Heart right ventricle (tissue), 16 donors: ENCODE measurements at places on chromosomes 11 and 22. TPM values are rescaled to one million over a fixed set of nuclear protein-coding genes. Genes with fewer than 3 reads are reported as not detected.

DNA sequence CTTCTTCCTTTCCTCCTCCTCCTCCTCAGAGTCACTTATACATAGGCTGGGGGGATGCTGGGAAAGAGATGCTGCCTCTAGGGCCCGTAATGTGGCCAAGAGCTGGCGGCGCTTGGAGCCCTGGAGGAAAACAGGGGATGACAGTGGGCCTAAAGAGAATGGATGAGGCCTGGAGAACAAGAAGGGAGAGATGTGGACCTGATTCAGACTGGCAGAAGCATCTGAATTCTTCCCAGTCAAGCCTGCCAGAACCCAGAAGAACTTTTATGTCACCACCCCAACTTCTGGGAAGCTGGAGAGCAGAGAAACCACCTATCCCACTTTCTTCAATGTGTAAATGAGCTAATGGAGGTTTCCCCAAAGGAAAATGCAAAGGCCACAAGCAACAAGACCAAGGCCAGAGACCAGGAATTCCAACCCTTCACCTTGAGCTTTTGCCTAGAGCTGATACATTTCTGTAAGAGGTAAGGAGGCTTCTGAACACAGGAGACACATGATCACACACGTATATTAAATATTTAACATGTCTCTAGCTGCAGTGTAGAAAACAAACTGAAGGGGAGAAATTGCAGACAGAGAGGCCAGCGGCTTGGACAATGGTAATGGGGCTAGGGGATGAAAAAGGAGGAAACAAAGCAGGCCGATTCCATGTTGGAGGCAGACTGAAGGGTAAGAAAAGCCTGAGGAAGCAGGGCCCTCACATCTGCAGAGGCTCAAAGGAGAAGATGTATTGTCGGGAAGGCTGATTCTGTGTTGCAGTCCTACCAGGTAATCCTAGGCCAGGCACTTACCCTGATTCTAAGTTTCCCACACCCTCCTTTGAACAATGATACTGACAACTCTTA, 1.1 kb downstream of the RRP8 start:
- H3K4me3 ChIP-seq, result peak overlapping the region; percentile 97
- peak overlapping the region; percentile 96 for H3K27ac ChIP-seq
- H3K27me3 ChIP-seq, result no peaks in the 10 kb centered on the region
- no peak for DNase-seq
- H3K36me3 ChIP-seq, result no peaks in the 10 kb centered on the region

DNA sequence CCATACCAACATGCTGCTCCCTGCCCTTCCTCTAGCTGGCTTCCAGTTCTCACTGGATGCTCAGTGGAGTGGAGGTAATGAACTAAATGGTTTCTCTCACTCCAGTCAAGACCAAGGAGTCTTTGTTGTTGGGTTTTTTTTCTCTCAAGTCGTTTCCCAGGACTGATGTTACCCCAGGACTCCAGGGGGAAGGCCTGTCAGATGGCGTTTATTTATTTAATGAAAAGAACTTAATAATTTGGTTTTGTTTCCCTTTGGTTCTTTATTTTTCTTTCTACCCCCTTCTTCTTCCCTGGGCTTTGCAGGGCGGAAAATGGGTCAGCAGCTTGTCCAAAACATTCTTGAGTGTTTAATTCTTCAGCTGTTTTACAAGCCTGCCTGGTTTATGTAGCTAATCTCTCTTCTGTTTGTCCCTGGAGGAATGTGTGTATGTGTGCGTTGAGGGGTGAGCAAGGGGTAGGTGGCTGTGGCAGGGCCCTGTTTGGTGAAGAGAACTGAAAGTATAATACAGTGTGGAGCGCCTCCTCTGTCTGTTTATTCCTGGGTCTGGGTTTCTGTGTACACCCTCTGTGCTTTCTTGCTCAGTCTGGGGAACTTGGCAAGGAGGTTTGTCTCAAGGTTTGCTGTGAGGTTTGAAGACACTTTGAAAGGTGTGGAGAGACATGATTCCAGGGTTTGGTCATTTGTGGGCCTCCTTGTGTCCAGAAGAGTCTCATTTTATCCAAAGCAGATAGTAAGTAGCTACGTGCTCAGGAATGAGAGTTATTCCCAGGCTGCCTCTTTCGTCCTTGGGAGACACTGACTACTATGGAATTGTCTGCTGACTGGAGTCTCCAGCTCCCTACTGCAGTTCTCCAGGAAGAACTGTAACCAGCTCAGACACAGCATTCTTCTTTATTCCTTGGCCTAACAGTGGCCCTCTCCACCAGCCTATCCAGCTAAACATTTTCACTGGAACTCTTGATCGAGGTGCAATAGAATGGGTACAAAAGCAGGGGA, 175.5 kb downstream of the ADAMTS15 start:
- H3K27me3 ChIP-seq, result no peaks in the 10 kb centered on the region
- H3K36me3 ChIP-seq, result no peaks in the 10 kb centered on the region
- no peak overlapping the region for H3K27ac ChIP-seq
- DNase-seq, result no peak

- no peaks in the 10 kb centered on the region for H3K36me3 ChIP-seq
- peaks cover 38% of the 10 kb centered on the region for H3K27me3 ChIP-seq
- H3K4me1 ChIP-seq, result no peaks in the 10 kb centered on the region
Observed at GRCh38 chr11:45267052-45267451, 19.1 kb downstream of the SYT13 start.

- DNase-seq, result no peak
- H3K27me3 ChIP-seq, result peaks cover 9% of the 10 kb centered on the region
- no peak overlapping the region for H3K27ac ChIP-seq
Observed at GRCh38 chr11:44371706-44372105, 61.8 kb upstream of the ALX4 start.

- DNase-seq, result no peak
- H3K27me3 ChIP-seq, result no peaks in the 10 kb centered on the region
- peaks cover 23% of the 10 kb centered on the region for H3K4me1 ChIP-seq
- H3K36me3 ChIP-seq, result no peaks in the 10 kb centered on the region
- H3K27ac ChIP-seq, result no peak overlapping the region
- no peak overlapping the region for H3K4me3 ChIP-seq
Observed at GRCh38 chr11:126434950-126435335, 79.5 kb downstream of the ST3GAL4 start.

GRCh38 chr22:25656724-25657123, 85.3 kb upstream of the MYO18B start:
- DNase-seq, result no peak
- H3K4me3 ChIP-seq, result no peak overlapping the region
- no peak overlapping the region for H3K27ac ChIP-seq
- H3K27me3 ChIP-seq, result no peaks in the 10 kb centered on the region
- no peaks in the 10 kb centered on the region for H3K36me3 ChIP-seq
- H3K4me1 ChIP-seq, result peaks cover 19% of the 10 kb centered on the region

- no peaks in the 10 kb centered on the region for H3K27me3 ChIP-seq
- no peak for DNase-seq
- H3K27ac ChIP-seq, result no peak overlapping the region
- no peak overlapping the region for H3K4me3 ChIP-seq
- no peaks in the 10 kb centered on the region for H3K4me1 ChIP-seq
- H3K36me3 ChIP-seq, result peaks cover 3% of the 10 kb centered on the region
Observed at GRCh38 chr11:125398994-125399640, 96.9 kb downstream of the FEZ1 start.

- no peaks in the 10 kb centered on the region for H3K27me3 ChIP-seq
- DNase-seq, result no peak
- no peaks in the 10 kb centered on the region for H3K4me1 ChIP-seq
- no peaks in the 10 kb centered on the region for H3K36me3 ChIP-seq
Observed at GRCh38 chr11:14914536-14914935, 22.5 kb upstream of the CYP2R1 start.

DNA sequence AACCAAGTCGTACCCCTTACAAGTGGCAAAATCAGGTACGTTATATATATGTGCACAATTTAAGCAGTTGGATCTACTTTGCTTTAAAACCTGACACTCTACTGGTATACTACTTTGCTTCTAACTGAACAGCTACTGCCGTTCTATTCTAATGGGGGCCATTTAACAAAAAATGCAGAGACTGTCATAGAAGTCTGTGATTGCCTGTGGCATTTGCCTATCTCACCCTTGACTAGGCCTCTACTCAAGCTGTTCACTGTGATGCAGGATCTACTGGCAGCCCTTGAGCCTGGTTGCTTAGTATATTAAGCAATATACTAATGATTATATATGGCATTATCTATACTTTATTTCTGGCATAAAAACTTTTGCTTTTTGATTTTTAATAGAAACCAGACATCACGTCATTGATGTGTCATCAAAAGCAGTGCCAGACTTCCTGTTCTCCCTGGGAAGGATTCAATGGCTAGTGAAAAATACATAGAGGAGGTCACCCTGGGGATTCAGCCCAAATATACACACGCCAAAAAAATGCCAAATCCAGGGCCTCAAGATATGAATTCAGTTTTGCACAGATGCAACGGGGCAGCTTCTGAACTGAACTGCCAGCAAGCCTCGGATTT, 40.0 kb upstream of the FIBIN start:
- H3K36me3 ChIP-seq, result no peaks in the 10 kb centered on the region
- H3K4me1 ChIP-seq, result no peaks in the 10 kb centered on the region
- H3K27ac ChIP-seq, result peak overlapping the region; percentile 46
- no peak overlapping the region for H3K4me3 ChIP-seq
- no peaks in the 10 kb centered on the region for H3K27me3 ChIP-seq

- H3K4me1 ChIP-seq, result peaks cover 11% of the 10 kb centered on the region
- no peak for DNase-seq
- H3K27ac ChIP-seq, result no peak overlapping the region
- no peaks in the 10 kb centered on the region for H3K36me3 ChIP-seq
- no peak overlapping the region for H3K4me3 ChIP-seq
Observed at GRCh38 chr11:57464539-57465181, 4.3 kb downstream of the RTN4RL2 start.

- no peaks in the 10 kb centered on the region for H3K36me3 ChIP-seq
- H3K27ac ChIP-seq, result peak overlapping the region; percentile 97
- DNase-seq, result no peak
- H3K4me3 ChIP-seq, result peak overlapping the region; percentile 1
- no peaks in the 10 kb centered on the region for H3K27me3 ChIP-seq
Observed at GRCh38 chr11:86062719-86063118, 6.2 kb downstream of the PICALM start.

- H3K36me3 ChIP-seq, result no peaks in the 10 kb centered on the region
- peaks cover 6% of the 10 kb centered on the region for H3K4me1 ChIP-seq
- H3K4me3 ChIP-seq, result peak overlapping the region; percentile 84
- no peaks in the 10 kb centered on the region for H3K27me3 ChIP-seq
- H3K27ac ChIP-seq, result peak overlapping the region; percentile 96
Observed at GRCh38 chr22:41021613-41022454, 70.6 kb upstream of the EP300 start.

GRCh38 chr11:33703234-33703633, 2.6 kb upstream of the C11orf91 start:
- no peak for DNase-seq
- H3K27ac ChIP-seq, result peak overlapping the region; percentile 87
- H3K27me3 ChIP-seq, result no peaks in the 10 kb centered on the region
- no peaks in the 10 kb centered on the region for H3K36me3 ChIP-seq
- peaks cover 74% of the 10 kb centered on the region for H3K4me1 ChIP-seq
- no peak overlapping the region for H3K4me3 ChIP-seq

GRCh38 chr11:120523196-120523595, 11.6 kb downstream of the GRIK4 start:
- no peak overlapping the region for H3K4me3 ChIP-seq
- H3K4me1 ChIP-seq, result peaks cover 6% of the 10 kb centered on the region
- no peak overlapping the region for H3K27ac ChIP-seq
- no peak for DNase-seq
- H3K27me3 ChIP-seq, result peaks cover 52% of the 10 kb centered on the region

- peak overlapping the region; percentile 46 for H3K4me3 ChIP-seq
- H3K27me3 ChIP-seq, result no peaks in the 10 kb centered on the region
- H3K4me1 ChIP-seq, result peaks cover 31% of the 10 kb centered on the region
- no peak for DNase-seq
Observed at GRCh38 chr11:2892967-2893528, 7.5 kb upstream of the CDKN1C start.

- no peak overlapping the region for H3K27ac ChIP-seq
- peaks cover 62% of the 10 kb centered on the region for H3K27me3 ChIP-seq
- peaks cover 46% of the 10 kb centered on the region for H3K4me1 ChIP-seq
- DNase-seq, result no peak
- H3K4me3 ChIP-seq, result no peak overlapping the region
Observed at GRCh38 chr11:722346-722811, 16.3 kb downstream of the EPS8L2 start.

Gene XBP1
- 56.5 TPM for total RNA-seq

Gene LRP4
- 20.7 TPM for total RNA-seq

Gene CD248
- total RNA-seq, result 5.7 TPM

Gene BIK
- total RNA-seq, result 0.33 TPM

Gene BEST1
- 0.39 TPM for total RNA-seq

Gene ELFN2
- total RNA-seq, result 0.05 TPM

Gene THY1
- 2.7 TPM for total RNA-seq

Gene HEPHL1
- not detected for total RNA-seq

Gene CASP5
- not detected for total RNA-seq

Gene CREB3L1
- total RNA-seq, result 14.9 TPM

Gene SLCO2B1
- 22.5 TPM for total RNA-seq

Gene KCTD17
- total RNA-seq, result 49.2 TPM

Gene ANO9
- 0.26 TPM for total RNA-seq

Gene DKK3
- 678 TPM for total RNA-seq

Gene SYT12
- 0.16 TPM for total RNA-seq
